ENCODE measurements at places on chromosomes 4 and X.

GRCh38 chr4:59936566-59936965 lies 1263.6 kb upstream of the ADGRL3 start:
- no peak for DNase-seq

DNA sequence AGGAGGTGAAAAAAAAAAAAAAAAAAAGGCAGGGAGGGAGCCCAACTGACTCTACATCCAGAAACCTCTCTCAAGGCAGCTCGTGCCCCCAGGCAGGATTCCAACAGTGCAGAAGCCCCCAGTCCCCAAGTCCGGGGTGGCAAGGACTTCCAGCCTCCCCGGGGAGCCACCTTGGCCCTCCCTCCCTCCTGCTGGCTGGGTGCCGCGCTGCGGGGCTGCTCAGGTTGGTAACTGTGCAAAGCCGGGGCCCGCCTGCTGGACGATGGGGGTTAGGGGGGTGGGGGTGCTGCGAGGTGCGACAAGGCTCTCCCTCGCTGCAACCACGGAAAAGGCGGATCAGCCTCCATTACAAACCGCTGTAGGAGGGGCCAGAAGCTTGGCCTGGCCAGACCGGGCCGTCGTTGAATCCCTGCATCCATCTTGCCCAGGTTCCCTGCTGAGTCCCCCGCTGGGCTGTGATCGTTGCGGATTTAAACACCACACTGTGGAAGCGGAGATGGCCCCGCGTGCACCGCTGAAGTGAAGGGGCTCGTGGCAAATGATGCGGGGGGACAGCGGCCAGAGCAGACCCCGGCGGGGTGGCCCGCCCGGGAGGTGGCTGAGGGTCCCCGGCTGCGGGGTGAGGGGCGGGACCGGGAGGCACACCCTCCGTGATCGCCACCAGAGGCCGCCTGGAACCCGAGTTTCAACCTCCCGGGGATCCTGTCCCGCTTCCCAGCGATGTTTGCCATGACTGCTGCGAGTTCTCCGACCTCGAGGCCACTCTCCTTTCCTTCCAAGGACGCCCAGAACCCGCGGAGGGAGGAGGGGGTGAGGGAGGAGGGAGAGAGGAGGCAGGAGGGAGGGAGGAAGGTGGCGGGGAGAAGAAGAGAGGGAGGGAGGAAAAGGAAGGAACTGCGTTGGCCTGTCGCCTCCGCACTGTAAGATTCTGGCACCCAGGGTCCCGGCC lies 58.0 kb upstream of the DDX3X start:
- DNase-seq = peak; percentile 14

GRCh38 chr4:55830716-55831115 lies 11.1 kb downstream of the EXOC1L start:
- no peak for DNase-seq

DNA sequence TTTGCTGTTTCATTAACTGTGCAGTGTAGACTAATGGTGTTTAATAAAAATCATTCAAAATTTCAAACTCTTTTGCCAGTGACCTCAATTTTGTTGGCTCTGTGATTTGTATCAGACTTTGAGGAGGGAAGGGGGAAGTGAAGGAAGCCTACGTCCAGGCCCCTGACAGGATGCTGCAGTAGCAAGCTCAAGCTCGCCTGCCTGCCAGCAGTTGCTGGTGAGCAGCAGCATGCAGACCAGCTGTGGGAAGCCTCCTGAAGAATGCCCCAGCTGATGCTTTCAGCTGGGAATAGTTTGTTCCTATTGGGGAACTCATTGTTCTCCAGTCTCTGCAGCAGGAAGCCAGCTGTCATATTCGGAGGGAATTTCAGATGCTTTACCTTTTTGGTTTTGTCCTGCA lies 495.2 kb downstream of the AFF2 start:
- DNase-seq = no peak

GRCh38 chr4:26885912-26886274 lies 25.3 kb downstream of the STIM2 start:
- peak; percentile 92 for DNase-seq

DNA sequence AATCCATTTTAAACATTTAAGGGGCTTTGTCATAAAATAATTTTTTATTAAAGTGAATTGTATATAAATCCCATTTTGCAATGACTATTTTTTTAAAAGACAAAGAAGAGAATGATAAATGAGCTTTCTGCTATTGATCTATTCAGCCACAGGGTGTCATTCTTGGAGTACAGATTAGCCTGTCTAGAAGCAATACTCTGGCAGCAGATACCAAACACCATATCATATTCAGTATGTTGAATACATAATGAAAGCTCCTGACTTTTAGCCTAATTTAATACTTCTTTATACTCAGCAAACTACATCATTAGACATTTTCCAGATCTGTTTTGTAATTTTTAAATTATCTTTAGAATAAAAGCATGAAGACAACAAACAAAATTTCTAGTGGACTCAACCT lies 496.3 kb downstream of the PDGFC start:
- DNase-seq = no peak

DNA sequence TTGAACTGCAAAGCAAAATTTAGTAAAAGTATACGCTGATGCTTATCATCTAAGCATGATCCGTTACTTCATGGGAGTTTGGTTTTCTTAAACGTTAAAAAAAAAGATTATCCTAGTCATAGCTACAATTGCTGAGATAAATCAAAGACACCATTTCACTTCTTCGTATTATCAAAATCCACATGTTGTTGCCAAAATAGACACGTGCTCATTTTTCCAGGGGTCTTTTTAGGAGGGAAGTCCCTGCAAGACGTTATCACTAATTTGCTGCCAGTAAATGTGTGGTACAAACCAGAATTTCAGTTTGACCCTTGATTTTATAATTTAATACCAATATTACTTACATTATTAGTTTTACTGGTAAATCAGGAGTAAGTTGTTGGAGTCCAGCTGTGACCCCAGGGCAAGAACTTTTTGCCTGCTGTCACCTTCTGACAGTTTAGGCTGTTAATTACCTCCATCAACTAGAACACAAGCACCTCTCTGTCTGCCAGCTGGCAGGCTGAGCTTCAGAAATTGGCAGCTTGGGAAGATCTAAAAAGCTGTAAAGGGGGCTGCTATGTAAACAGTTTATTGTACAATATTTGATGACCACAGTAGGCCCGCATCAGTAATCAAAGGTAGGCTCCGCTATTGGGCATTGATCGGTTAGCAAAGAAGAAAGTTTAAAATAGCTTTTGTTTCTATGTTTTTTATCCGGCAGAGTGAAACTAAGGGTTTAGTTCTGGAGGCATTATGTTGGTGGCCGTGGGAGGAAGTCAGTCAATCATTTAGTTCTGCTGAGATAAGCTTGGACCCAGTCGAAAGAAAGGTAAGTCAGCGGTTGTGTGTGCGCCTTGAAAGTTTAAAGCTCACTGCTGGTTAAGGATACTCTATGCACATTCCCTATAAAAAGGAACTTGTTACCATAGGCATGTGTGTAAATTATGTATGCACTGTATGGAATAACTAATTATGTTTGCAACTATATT lies 196.4 kb downstream of the FBXO8 start:
- DNase-seq = no peak

GRCh38 chr4:180491210-180491609 lies 1752.0 kb upstream of the TENM3 start:
- no peak for DNase-seq

DNA sequence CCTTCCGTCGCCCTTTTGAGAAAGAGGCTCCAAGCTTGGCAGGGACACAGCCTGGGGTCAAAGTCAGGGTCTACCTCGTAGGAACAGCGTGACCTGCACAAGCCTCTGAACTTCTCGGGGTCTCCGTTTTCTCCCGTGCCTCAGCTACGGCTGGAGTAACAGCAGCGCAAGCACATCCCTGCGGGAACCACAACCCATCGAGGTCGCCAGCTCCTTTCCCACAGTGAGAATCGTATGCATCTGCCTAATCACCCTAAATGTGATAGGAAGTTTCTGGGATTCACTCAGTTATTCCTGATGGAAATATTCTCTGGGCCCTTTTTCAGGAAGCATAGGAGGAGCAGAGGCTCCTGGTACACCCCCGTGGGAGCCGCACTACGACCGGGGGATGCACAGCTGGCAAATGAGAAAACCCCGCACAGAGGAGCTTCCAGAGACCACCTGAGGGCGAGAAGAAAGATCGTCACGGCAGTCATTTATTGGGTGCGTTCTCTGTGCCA lies 24.7 kb downstream of the PPP2R2C start:
- no peak for DNase-seq

GRCh38 chrX:155262970-155263754 lies 1.1 kb downstream of the RAB39B start:
- no peak for DNase-seq

DNA sequence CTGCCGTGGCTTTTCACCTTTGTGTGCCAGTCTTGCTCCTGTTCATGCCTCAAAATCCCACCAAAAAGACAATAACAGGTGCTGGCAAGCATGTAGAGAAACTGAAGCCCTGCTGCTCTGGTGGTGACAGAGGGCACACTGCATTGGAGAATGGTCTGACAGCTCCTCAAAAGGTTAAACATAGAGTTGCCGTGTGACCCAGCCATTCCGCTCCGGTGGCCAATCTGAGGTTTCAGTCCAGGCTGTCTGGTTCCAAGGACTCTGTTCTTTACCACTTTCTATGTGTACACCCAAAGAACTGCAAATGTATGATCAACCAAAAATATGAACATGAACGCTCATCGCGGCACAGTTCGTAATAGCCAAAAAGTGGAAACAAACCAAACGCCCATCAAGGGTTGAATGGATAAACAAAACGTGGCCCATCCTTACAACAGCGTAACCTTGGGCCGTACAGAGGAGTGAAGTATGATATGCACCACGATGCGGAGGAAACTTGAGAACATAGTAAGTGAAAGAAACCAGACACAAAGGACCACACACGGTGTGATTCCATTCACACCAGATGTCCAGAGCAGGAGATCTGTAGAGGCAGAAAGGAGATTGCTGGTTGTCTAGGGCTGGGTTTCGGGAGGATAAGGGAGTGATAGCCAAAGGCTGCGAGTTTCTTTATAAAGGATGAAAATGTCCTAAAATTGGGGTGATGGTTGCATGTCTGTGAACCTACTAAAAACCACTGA lies 33.6 kb upstream of the WFS1 start:
- no peak for DNase-seq

GRCh38 chr4:8919651-8920288 lies 48.1 kb upstream of the HMX1 start:
- DNase-seq = peak; percentile 10

GRCh38 chr4:150720973-150721518 lies 139.1 kb downstream of the MAB21L2 start:
- no peak for DNase-seq

GRCh38 chr4:78766026-78766425 lies 10.1 kb upstream of the BMP2K start:
- no peak for DNase-seq

DNA sequence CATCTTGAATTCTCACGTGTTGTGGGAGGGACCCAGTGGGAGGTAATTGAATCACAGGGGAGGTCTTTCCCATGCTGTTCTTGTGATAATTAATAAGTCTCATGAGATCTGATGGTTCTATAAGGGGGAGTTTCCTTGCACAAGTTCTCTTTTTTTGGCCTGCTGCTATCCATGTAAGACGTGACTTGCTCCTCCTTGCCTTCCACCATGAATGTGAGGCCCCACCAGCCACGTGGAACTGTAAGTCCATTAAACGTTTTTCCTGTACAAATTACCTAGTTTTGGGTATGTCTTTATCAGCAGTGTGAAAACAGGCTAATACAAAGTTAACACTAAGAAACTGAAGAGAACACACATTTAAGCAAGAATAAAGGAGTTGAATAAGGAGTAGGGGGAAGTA lies 16.0 kb downstream of the TBCK start:
- DNase-seq = no peak

- no peak for DNase-seq
Observed at GRCh38 chr4:66575008-66575696, 904.9 kb upstream of the EPHA5 start.

- no peak for DNase-seq
Observed at GRCh38 chr4:111802191-111802590, 343.1 kb upstream of the FAM241A start.

GRCh38 chrX:85836868-85837267 lies 210.5 kb downstream of the CHM start:
- no peak for DNase-seq

DNA sequence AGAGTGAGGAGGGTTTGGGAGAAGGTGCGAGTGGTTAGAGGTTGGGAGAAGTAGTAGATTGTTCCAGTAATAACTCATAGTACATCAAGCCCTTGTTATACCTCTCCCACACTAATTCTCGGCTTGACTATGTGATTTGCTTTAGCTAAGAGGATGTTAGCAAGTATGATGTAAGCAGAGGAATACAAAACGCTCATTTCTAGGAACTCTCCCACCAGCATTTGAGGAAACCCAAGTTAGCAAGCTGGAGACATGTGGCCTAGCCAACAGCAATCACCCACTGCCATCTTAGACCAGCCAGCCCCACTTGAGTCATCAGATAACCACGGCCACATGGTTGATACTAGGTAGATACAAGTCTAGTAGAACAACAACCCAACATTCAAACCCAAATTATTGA lies 14.2 kb downstream of the FTHL17 start:
- no peak for DNase-seq

DNA sequence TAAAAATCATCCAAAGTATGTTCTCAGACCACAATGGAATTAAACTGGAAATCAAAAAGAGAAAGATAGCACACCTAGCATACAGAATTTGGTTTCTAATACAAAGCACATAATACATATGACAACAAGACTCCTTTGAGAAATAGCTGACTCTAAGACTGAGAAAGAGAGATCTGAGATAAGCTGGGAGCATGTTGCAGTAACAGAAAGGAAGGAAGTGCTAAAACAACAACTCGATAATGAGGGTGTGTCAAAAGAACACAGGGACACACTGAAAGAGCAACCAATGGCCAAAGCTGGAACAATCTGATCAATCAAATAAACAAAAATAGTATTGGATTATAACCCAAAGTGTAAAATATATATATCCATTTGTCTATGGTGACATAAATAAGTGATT lies 586.6 kb downstream of the C4orf33 start:
- DNase-seq = no peak

DNA sequence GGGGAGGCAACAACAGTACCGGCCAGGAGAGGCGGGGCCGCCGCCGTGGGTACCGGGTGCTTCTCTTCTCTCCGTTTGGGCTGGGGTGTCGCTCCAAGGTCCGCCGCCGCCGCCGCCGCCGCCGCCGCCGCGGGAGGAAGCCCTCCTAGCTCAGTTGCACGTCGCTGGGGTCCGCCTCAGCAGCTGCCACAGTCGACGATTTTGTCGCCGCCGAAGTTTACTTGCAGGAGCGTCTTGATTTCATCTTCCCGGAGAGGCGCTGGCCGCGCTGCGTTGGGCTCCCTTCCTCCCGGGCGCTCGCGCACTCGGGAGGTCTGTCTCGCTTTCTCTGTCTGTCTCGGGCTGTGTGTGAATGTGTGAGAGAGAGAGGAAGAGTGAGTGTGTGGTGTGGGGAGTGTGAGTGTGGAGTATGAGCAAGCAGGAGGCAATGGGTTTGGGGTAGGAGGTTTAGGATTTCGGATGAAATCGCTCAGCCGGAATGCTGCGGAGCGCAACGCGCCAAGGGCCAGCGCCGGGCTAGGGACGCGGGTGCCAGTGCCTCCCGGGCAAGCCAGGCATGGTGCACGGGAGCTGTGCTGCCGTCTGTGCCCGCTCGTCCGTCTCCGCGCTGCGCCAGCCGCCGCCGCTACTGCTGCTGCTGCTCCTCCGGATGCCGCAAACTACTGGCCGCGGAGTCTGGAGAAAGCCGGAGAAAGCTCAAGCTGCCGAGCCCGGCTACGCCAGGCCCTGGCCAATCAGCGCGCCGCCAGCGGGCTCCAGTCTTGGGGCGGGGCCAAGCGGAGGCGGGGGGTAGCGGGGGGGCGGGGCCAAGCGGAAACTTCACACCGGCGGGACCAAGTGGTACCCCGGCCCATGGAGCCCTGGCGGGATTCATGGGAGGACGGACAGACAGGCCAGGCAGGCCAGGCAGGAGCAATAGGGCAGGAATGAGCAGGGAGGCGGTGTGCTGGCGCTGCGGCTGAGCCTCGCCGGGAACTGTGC lies at the start of gene PCDH19:
Gene PCDH19, minus strand, starts transcription at position 664 of the 981 bp plus-strand sequence. CDS start 1,676 bp downstream, outside the sequence.
- peak; percentile 17 for DNase-seq
